ENCODE measurements at places on chromosomes 3 and 15. TPM values are rescaled to one million over a fixed set of nuclear protein-coding genes. Genes with fewer than 3 reads are reported as not detected.

The HRH1 gene
- 2.6 TPM for total RNA-seq

The ZNF620 gene
- total RNA-seq: 6.3 TPM

DNA sequence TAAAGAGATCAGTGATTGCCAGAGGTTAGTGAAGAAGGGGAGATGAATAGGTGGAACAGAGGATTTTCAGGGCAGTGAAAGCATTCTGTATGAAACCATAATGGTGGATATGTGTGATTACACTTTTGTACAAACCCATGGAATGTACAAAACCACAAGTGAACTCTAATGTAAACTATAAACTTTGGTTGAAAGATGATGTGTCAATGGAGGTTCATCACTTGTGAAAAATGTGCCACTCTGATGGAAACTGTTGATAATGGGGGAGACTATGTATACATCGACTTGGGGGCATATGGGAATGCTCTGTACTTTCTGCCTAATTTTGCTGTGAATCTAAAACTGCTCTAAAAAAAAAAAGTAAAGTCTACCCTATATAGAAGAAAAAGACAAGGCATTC is 68.7 kb upstream of the ARHGEF3 start:
- no peak overlapping the region for H3K4me3 ChIP-seq
- H3K4me1 ChIP-seq: peaks cover 12% of the 10 kb centered on the region
- H3K27ac ChIP-seq: no peak overlapping the region
- no peaks in the 10 kb centered on the region for H3K27me3 ChIP-seq
- no peaks in the 10 kb centered on the region for H3K36me3 ChIP-seq
- DNase-seq: no peak

GRCh38 chr3:32105291-32106131 is 909 bp upstream of the GPD1L start:
- H3K36me3 ChIP-seq: no peaks in the 10 kb centered on the region
- H3K27me3 ChIP-seq: no peaks in the 10 kb centered on the region
- H3K27ac ChIP-seq: no peak overlapping the region
- DNase-seq: no peak

DNA sequence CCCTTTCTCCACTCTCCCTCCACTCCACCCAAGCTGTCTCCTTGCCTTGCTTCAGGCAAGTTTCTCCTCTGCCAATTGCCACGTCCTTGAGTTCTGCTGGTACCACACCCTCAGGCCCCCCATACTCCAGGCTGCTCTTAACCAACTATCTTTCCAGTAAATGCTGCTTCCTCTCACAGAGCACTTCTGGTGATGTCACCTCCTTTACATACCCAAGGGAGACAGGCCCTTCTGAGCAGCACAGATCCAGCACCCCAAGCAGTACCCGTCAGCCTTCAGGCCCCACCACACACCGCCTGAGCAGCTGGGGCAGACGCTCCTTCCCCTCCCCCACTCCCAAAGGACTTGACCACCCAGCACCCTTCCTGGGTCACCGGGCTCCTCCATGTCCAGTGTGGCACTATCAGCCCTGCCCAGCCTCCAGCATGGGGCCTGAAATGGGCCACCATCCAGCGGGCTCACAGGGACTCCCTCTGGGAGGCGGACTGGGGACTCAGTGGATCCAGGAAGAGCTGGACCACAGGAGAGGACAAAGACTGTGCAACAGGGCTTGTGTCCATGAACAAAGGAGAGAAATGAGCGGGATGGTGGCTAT is 50.2 kb downstream of the KLF15 start:
- peaks cover 3% of the 10 kb centered on the region for H3K4me1 ChIP-seq
- no peaks in the 10 kb centered on the region for H3K36me3 ChIP-seq
- H3K27me3 ChIP-seq: no peaks in the 10 kb centered on the region
- no peak overlapping the region for H3K27ac ChIP-seq
- DNase-seq: no peak
- H3K4me3 ChIP-seq: no peak overlapping the region

GRCh38 chr15:78915341-78916087 is 29.3 kb downstream of the CTSH start:
- H3K36me3 ChIP-seq: no peaks in the 10 kb centered on the region
- H3K27ac ChIP-seq: peak overlapping the region; percentile 36
- no peak overlapping the region for H3K4me3 ChIP-seq
- DNase-seq: no peak

The SERINC4 gene
- total RNA-seq: 0.33 TPM

DNA sequence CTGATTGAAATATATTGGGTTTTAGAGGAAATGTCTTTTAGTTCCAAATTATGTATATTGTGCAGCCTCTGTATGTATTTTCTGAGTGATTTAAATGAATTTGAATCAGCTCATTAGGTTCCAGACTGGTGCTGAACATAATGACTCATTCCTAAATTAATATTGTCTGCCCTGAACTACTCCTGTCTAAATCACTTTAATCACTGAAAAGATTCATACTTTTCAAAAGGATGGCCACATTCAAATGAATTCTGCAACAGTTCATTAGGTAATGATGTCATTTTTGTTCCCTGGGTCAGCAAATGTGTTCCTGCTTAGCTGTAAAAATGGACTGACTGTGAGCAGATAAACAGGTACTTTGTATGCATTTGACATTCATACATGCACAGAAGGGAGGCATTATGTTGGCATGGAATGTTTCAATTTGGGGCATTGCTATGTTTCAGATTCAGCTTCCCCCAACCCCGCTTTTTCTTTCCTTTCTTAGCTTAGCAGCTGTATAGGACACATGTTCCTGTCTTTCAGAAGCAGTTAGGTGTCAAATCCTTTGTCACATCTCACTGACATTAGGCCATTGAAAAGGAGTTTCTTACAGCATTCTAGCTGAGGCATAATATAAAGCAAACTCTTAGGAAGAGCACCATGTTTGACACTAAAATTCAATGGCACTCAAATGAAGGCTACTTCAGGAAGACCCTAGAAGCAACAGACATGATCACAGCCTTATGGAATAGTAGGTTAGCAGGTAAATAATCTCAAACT is 318.5 kb upstream of the ARPP21 start:
- no peaks in the 10 kb centered on the region for H3K36me3 ChIP-seq
- H3K4me3 ChIP-seq: no peak overlapping the region
- H3K4me1 ChIP-seq: no peaks in the 10 kb centered on the region
- no peak overlapping the region for H3K27ac ChIP-seq
- DNase-seq: no peak

- H3K27ac ChIP-seq: no peak overlapping the region
- H3K4me3 ChIP-seq: no peak overlapping the region
- DNase-seq: no peak
- no peaks in the 10 kb centered on the region for H3K27me3 ChIP-seq
Measured at GRCh38 chr3:34066999-34067398, 268.6 kb downstream of the PDCD6IP start.

The RTP3 gene
- total RNA-seq: not detected

- no peaks in the 10 kb centered on the region for H3K36me3 ChIP-seq
- DNase-seq: no peak
- no peak overlapping the region for H3K27ac ChIP-seq
- H3K27me3 ChIP-seq: no peaks in the 10 kb centered on the region
- H3K4me3 ChIP-seq: no peak overlapping the region
Measured at GRCh38 chr3:55285156-55285555, 201.9 kb downstream of the WNT5A start.

- H3K4me1 ChIP-seq: no peaks in the 10 kb centered on the region
- no peak overlapping the region for H3K27ac ChIP-seq
- H3K36me3 ChIP-seq: no peaks in the 10 kb centered on the region
- H3K27me3 ChIP-seq: no peaks in the 10 kb centered on the region
- no peak overlapping the region for H3K4me3 ChIP-seq
- DNase-seq: no peak
Measured at GRCh38 chr3:67883766-67884165, 229.4 kb upstream of the SUCLG2 start.

The PTPRG gene
- 166 TPM for total RNA-seq

GRCh38 chr3:27165321-27165721 is 203.9 kb downstream of the NEK10 start:
- H3K4me3 ChIP-seq: no peak overlapping the region
- H3K27me3 ChIP-seq: no peaks in the 10 kb centered on the region
- peaks cover 8% of the 10 kb centered on the region for H3K4me1 ChIP-seq
- no peak for DNase-seq

The VEPH1 gene
- total RNA-seq: 3.1 TPM

The SUSD5 gene
- 9.6 TPM for total RNA-seq

The SLCO3A1 gene
- 30.6 TPM for total RNA-seq

The UROC1 gene
- not detected for total RNA-seq

DNA sequence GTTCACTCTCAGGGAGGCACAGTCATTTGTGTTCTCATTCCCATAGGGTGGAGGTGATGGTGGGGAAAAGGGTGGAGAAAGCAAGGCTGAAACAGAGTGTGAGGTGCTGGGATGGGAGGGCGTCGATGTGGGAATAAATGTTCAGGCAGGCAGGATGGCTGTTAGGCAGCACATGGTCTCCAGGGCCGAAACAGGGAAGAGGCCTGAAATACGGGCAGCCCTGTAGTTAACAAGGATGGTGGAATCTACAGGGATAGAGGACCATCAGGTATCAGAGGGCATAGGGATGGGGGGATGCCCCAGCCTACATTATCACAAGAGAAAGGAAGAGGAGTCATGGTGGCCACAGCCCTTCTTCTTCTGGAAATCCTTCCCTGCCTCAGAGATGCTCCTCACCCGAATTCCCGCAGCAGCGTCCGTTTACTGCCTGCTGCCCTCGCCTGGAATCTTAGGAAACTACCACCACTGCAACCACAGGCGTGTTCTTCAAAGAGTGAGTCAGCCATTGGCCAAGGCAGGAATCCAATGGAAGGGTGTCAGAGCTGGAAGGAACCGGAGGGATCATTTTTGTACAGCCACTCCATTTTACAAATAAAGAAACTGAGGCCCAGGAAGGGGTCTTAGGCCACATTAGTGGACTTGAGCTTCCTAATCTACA is 49.7 kb upstream of the POMGNT2 start:
- no peaks in the 10 kb centered on the region for H3K27me3 ChIP-seq
- H3K36me3 ChIP-seq: no peaks in the 10 kb centered on the region
- no peaks in the 10 kb centered on the region for H3K4me1 ChIP-seq
- no peak overlapping the region for H3K4me3 ChIP-seq

The ARHGAP31 gene
- 78.9 TPM for total RNA-seq

- no peaks in the 10 kb centered on the region for H3K36me3 ChIP-seq
- peaks cover 77% of the 10 kb centered on the region for H3K4me1 ChIP-seq
Measured at GRCh38 chr15:63512148-63512547, 7.8 kb downstream of the USP3 start.

DNA sequence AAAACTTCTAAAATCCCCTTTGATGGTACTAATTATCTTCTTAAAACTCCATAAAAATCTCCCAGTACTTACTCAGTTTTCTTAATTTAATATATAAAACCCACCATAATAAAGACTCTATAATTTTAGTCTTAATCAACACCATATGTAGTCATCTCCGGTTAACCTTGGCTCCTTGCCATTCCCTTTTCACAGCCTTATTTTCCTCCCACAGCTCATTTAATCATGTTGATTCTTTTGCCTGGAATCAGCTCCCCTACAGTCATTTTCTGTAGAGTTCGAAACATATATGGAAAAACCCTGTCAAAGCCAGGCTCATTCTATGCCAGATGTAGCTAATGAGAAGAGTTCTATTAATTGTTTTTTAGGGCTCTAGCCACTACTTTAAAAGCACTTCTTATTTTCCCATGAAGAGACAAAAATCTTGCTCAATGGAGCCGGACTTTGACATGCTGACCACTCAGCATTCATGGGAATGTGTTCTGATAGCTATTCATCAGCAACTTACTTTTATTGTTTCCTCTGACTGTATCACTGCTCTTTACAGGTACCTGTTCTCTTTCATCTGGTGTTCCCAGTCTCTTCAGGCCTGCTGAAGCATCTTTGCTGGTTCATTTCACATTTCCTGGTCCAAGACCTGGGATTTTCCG is 573.4 kb downstream of the NAALADL2 start:
- H3K4me3 ChIP-seq: no peak overlapping the region
- DNase-seq: no peak
- H3K36me3 ChIP-seq: no peaks in the 10 kb centered on the region
- H3K27me3 ChIP-seq: no peaks in the 10 kb centered on the region
- H3K4me1 ChIP-seq: no peaks in the 10 kb centered on the region
- H3K27ac ChIP-seq: no peak overlapping the region

DNA sequence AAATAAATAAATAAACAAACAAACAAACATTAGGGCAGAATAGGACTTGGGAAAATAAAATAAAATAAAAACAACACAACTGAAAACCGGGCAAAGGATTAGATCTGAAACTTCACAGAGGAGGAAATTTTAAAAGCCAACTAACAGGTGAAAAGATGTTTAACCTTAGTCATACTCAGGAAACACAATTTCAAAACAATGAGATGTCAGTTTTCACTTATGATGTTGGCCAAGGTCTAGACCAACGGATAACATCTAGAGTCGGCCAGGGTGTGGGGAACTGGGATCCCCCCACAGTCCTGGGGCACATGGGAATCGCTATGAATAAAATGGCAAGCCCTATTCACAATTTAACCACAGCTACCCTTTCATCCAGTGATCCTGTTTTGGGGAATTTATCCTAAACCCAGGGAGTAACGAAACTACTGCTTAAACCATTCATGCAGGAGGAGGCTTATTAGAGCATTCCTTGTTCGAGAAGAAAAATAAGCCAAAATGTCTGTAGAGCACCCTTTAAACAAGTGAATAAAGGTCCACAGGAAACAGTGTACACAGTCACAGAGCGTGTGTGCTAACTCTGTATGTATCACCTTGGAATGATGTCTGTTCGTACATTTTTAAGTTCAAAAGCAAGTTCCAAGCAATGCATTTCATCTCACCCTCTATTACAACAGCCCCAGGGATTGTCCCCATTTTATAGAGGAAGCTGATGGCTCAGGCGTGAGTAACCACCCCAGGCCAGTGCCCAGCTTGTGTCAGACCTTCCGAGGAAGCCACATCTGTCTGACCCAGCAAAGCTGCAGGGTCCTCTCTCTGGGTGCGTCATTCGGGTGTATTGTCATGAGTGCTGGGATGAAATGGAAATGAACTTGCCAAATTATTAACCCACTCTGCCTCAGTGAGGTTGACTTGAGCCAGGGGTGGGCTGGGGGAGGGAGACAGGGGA is 6.3 kb upstream of the ANPEP start:
- H3K36me3 ChIP-seq: no peaks in the 10 kb centered on the region
- no peak overlapping the region for H3K4me3 ChIP-seq
- no peak overlapping the region for H3K27ac ChIP-seq
- no peaks in the 10 kb centered on the region for H3K4me1 ChIP-seq
- DNase-seq: no peak

DNA sequence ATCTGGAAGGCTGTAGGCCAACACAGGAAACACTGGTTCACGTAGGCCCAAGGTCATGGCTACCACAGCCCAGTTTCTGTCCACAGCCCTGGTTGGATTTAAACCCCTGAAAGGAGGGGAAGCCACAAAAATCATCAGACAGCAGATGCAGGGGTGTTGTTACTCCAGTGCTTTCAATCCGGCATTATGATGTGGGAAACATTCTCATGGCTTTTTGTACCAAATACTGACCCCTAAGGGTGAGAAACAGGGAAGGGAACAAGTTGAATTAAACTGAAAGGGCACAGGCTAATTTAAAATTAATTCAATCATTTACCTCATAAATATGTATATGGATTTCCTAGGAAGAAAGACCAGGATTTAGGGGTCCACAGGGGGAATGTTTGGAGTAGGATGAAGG is 375.6 kb downstream of the CTNNB1 start:
- H3K36me3 ChIP-seq: no peaks in the 10 kb centered on the region
- H3K4me3 ChIP-seq: no peak overlapping the region
- H3K27ac ChIP-seq: peak overlapping the region; percentile 38
- no peaks in the 10 kb centered on the region for H3K27me3 ChIP-seq

The TMEM207 gene
- not detected for total RNA-seq

The SAXO2 gene
- total RNA-seq: 1.4 TPM

Data from thyroid gland (tissue), 4 donors.